ENCODE measurements at places on chromosomes 1 and 21.

DNA sequence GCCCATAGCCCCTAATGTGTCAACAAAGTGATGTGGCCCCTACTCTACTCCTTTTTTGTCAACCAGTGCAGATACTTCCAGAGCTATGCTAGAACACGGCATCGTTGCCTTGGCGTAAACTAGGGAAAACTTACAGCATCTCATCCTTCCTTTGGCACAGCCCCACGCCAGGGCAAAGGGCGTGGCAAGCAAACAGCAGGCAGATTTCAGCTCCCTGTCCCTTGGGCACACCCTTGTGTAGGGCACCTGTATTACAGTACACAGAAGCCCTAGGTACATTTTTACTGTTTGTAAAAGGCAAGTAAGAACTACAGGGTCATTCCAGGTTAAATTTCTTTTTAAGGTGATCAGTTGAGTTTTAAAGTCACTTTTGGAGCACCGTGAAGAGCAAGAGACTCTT is 29.3 kb downstream of the PRDX6 start:
- DNase-seq, result no peak

GRCh38 chr1:169312084-169312954 is 55.3 kb downstream of the NME7 start:
- DNase-seq, result peak; percentile 28

GRCh38 chr1:47587891-47588582 is 150.2 kb downstream of the FOXD2 start:
- no peak for DNase-seq

- no peak for DNase-seq
These were observed 6.5 kb downstream of the ZNF672 start for GRCh38 chr1:248844526-248844925.

GRCh38 chr1:42336978-42337377 is 1.9 kb upstream of the FOXJ3 start:
- no peak for DNase-seq

- DNase-seq, result no peak
These were observed 415.7 kb upstream of the ESRRG start for GRCh38 chr1:217138799-217139466.

- no peak for DNase-seq
These were observed 209.6 kb upstream of the HOOK1 start for GRCh38 chr1:59605184-59605583.

- DNase-seq, result no peak
These were observed 89.8 kb downstream of the AJAP1 start for GRCh38 chr1:4743978-4744750.

GRCh38 chr1:43990271-43991199 is 864 bp upstream of the CCDC24 start:
- DNase-seq, result no peak

- DNase-seq, result no peak
These were observed 27.7 kb downstream of the SPATA45 start for GRCh38 chr1:212819726-212820125.
